Astrocyte (in vitro differentiated cells and primary cell): ENCODE measurements at places on chromosomes 4 and X.

- DNase-seq, result peak; percentile 1
- no peaks in the 10 kb centered on the region for H3K36me3 ChIP-seq
- H3K4me3 ChIP-seq, result no peak overlapping the region
- no peak overlapping the region for H3K27ac ChIP-seq
- no peaks in the 10 kb centered on the region for H3K4me1 ChIP-seq
Measured at GRCh38 chrX:56600141-56600540, 36.7 kb downstream of the UBQLN2 start.

- H3K36me3 ChIP-seq, result no peaks in the 10 kb centered on the region
- no peaks in the 10 kb centered on the region for H3K4me1 ChIP-seq
- no peak overlapping the region for H3K27ac ChIP-seq
- no peak overlapping the region for H3K4me3 ChIP-seq
- no peaks in the 10 kb centered on the region for H3K27me3 ChIP-seq
- peak; percentile 36 for DNase-seq
Measured at GRCh38 chr4:155592938-155593297, 73.7 kb upstream of the GUCY1A1 start.

- H3K36me3 ChIP-seq, result no peaks in the 10 kb centered on the region
- H3K27ac ChIP-seq, result no peak overlapping the region
- DNase-seq, result no peak
- H3K4me1 ChIP-seq, result no peaks in the 10 kb centered on the region
- no peaks in the 10 kb centered on the region for H3K27me3 ChIP-seq
- no peak overlapping the region for H3K4me3 ChIP-seq
Measured at GRCh38 chrX:116290359-116290758, 119.8 kb downstream of the AGTR2 start.

DNA sequence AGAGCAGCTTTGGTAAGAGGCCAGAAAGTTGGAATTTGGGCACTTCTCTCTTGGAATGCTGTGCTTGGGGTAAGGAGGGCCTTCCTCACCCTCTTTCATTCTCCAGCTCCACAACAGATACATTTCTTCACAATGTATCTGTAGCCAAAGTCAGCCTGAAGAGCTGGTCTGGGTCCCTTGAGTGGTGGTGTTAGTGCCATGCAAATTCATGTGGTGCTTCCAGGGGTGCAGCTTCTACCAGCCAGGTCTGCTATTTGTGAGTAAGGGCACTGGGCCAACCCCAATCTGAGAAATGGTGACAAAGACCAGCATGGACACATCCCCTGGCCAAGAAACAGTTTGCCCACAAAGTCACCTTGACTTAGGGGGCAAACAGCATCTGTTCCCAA lies 17.8 kb downstream of the AMER1 start:
- no peaks in the 10 kb centered on the region for H3K27me3 ChIP-seq
- H3K4me3 ChIP-seq, result no peak overlapping the region
- no peak overlapping the region for H3K27ac ChIP-seq
- DNase-seq, result no peak
- H3K36me3 ChIP-seq, result no peaks in the 10 kb centered on the region
- H3K4me1 ChIP-seq, result no peaks in the 10 kb centered on the region

DNA sequence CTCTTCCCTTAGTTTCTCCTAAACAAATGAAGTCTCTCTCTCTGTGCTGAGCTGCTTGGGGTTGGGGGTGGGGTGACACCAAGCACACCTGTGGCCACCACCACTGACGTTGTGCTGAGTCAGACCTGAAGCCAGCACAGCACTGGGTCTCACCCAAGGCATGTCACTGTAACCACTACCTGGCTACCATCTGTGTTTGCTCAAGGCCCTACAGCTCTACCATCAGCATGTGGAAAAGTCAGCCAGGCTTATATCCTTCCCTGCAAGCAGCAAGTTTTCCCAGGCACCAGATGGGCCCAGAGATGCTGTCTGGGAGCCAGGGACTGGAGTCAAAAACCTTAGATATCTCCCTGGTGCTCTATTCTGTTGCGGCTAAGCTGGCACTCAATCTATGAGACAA lies 6.9 kb downstream of the CXCL10 start:
- no peak overlapping the region for H3K27ac ChIP-seq
- no peak overlapping the region for H3K4me3 ChIP-seq
- no peak for DNase-seq
- H3K4me1 ChIP-seq, result peaks cover 12% of the 10 kb centered on the region

GRCh38 chr4:7001271-7001670 lies 41.9 kb upstream of the TADA2B start:
- peaks cover 5% of the 10 kb centered on the region for H3K4me1 ChIP-seq
- DNase-seq, result no peak
- H3K27ac ChIP-seq, result no peak overlapping the region
- no peaks in the 10 kb centered on the region for H3K27me3 ChIP-seq

DNA sequence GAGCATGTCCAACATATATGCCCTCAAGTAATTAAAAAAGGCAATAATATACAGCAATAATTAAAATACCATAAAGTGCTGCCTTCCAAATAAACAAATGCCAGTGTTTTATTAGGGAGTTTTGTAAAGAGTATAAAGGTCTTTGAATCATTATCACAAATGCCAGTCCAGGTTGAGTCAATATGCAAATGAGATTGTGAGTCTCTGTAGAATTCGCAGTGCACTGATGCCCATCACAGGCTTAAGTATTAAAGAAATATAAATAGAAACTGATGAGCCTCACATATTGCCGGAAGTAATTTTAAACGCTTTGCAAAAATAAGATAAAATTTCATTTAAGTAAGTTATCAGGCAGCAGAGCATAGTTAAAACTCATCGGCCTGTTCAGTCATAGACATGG lies 205.0 kb upstream of the TECRL start:
- no peaks in the 10 kb centered on the region for H3K36me3 ChIP-seq
- no peaks in the 10 kb centered on the region for H3K27me3 ChIP-seq
- H3K4me1 ChIP-seq, result no peaks in the 10 kb centered on the region
- H3K27ac ChIP-seq, result no peak overlapping the region
- H3K4me3 ChIP-seq, result no peak overlapping the region
- no peak for DNase-seq

- H3K4me3 ChIP-seq, result no peak overlapping the region
- no peak for DNase-seq
- H3K4me1 ChIP-seq, result peaks cover 10% of the 10 kb centered on the region
- H3K36me3 ChIP-seq, result no peaks in the 10 kb centered on the region
- H3K27ac ChIP-seq, result no peak overlapping the region
- no peaks in the 10 kb centered on the region for H3K27me3 ChIP-seq
Measured at GRCh38 chrX:150701377-150701776, 8.2 kb downstream of the MTMR1 start.

GRCh38 chr4:113383111-113383785 lies 333.8 kb downstream of the ANK2 start:
- no peaks in the 10 kb centered on the region for H3K27me3 ChIP-seq
- H3K36me3 ChIP-seq, result no peaks in the 10 kb centered on the region
- peak; percentile 82 for DNase-seq
- peaks cover 14% of the 10 kb centered on the region for H3K4me1 ChIP-seq

DNA sequence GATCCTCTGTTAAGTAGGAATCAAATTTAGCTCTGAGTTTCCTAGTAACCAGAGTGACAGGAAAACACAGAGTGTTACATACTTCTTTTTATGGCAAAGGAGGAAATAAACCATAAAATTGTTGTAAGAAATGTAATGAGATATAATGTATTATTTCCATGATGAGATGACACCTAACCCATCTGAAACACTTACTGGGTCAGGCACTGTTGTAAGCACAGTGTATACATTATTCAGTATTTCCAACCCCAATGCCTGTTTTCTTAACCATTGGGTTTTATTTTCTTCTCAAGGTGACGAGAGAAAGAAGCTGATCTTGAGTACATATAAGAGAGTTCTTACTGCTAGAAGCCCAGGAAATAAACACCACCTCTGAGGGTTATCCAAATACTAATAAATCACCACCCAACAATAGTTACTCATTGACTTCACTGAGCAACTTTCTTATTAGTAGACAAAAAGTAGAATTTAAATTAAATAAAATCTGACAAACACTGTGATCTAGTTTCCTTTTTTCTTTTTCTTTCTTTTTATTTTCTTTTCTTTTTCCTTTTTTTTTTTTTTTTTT lies 4.2 kb upstream of the ENAM start:
- H3K27me3 ChIP-seq, result no peaks in the 10 kb centered on the region
- no peaks in the 10 kb centered on the region for H3K4me1 ChIP-seq
- H3K4me3 ChIP-seq, result no peak overlapping the region
- no peaks in the 10 kb centered on the region for H3K36me3 ChIP-seq
- no peak for DNase-seq
- no peak overlapping the region for H3K27ac ChIP-seq

DNA sequence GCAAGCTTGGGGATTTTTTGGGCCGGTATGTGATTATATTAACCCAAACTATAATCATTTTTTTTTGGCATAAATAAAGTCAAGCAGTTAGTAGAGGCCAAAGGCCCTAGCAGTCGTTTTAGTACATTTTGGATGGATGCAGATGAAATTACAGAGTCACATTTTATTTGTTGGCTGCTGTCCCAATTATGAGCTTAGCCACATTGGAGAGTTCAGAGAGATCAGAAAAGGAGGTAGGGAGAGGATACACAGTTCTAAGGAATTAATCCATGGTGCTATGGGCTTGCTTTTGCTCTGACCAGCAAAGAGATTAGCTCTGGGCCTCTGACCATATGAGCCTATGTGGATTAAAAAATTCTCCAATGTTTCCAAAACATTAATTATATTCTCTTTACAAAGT lies 395.1 kb downstream of the RAPGEF2 start:
- no peak overlapping the region for H3K4me3 ChIP-seq
- H3K36me3 ChIP-seq, result no peaks in the 10 kb centered on the region
- H3K27ac ChIP-seq, result no peak overlapping the region
- DNase-seq, result no peak
- no peaks in the 10 kb centered on the region for H3K27me3 ChIP-seq
- peaks cover under 1% of the 10 kb centered on the region for H3K4me1 ChIP-seq

DNA sequence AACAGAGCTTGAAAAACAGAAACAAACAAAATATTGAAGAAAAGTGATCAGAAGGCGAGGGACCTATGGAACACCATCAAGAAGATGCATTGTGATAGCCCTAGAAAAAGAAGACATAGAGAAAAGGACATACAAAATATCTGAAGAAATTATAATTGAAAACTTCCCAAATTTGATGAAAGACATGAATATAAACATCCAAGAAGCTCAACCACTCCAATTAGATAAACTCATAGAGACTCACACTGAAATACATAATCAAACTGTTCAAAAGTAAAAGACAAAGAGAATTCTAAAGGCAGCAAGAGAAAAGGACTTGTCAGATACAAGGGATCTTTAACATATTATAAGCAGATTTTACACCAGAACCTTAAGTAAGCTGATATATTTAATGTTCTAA lies 869.8 kb downstream of the PCDH18 start:
- H3K27ac ChIP-seq, result no peak overlapping the region
- DNase-seq, result no peak
- H3K27me3 ChIP-seq, result no peaks in the 10 kb centered on the region
- H3K4me3 ChIP-seq, result no peak overlapping the region
- no peaks in the 10 kb centered on the region for H3K36me3 ChIP-seq

DNA sequence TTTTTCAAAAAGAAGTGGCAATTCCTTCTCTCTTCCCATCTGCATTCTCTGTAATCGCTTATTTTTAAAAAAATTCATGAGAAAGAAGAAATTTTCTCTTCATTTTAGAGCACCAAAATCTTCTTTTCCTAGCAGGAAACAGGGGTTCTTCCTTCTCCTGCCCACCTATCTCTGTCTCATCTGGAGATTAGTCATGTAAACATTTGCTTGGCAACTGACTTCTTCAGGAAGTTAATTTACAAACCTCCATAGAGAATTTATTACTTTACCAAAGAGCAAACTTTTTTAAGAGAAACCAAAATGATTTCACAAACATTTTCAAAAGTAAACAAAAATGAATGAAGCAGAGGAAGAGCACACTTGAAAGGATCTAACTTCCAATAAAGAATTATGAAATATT lies 13.5 kb downstream of the TTC29 start:
- no peak overlapping the region for H3K27ac ChIP-seq
- no peaks in the 10 kb centered on the region for H3K4me1 ChIP-seq
- no peak overlapping the region for H3K4me3 ChIP-seq
- DNase-seq, result no peak

DNA sequence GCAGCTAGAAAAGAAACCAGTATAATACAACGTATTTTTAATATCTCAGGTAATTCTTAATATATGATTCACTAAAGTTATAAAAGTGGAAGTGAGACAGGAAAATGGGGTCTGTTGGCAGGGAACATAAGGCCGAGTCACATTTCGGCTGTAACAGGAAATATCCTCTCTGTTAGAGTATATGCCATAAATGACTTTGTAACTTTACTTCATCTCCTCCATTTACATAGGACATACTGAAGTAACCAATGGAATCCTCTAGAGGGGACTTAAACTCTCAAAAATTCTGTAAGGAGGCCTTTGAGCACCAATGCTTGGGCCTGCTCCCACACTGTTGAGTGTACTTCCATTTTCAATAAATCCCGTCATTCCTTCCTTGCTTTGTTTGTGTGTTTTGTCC lies 71.3 kb downstream of the ANKRD17 start:
- no peak overlapping the region for H3K4me3 ChIP-seq
- H3K27ac ChIP-seq, result peak overlapping the region; percentile 8
- peak; percentile 26 for DNase-seq
- H3K36me3 ChIP-seq, result no peaks in the 10 kb centered on the region
- H3K27me3 ChIP-seq, result no peaks in the 10 kb centered on the region
